CD4-positive, CD25-positive, alpha-beta regulatory T cell (primary cell): ENCODE measurements at places on chromosomes 3 and 15.
A peak's percentile ranks its signal among the peaks of the same experiment; 100 is the strongest.

DNA sequence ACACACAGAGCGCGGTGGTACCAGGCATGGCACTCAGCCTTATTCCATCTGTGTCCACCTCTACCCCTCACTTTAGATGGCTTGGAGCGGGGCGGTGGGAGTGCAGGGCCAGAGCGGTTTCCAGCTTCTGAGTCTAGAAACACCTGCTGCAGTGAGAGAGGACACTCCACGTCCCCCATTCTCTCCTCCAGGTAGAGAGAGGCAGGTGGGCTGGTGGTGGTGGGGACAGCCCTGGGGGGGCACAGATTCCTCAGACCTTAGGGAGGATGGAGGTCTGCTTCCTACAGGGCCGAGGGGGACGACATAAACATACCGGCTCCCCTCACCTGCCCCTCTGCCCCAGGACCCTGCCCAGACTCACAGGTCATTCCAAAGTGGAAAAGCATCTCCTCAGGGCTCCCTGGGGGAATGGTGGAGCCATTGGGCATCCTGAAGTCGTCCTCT lies 40.4 kb downstream of the MUC20 start:
- DNase-seq = no peak

GRCh38 chr15:80596521-80596976 lies 98.6 kb upstream of the ABHD17C start:
- DNase-seq = no peak

DNA sequence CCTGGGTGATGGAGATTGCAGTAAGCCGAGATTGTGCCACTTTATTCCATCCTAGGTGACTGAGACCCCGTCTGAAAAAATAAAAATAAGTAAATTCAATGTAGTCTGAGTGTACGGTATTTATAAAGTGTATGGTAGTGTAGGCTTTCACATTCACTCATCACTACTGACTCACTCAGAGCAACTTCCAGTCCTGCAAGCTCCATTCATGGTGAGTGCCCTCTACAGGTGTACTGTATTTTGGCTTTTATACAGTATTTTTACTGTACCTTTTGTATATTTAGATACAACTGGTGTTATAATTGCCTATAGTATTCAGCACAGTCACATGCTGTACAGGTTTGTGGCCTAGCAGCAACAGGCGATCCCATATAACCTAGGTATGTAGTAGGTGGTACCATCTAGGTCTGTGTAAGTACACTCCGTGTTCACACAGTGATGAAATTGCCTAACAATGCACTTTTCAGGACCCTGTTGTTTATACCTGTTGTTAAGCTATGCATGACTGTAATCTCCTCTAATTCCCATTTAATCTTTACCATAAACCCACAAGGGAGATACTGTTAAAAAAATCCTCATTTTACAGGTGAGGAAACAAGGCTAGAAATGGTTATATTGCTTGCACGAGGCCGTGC lies 19.3 kb downstream of the CACNA1D start:
- DNase-seq = no peak

DNA sequence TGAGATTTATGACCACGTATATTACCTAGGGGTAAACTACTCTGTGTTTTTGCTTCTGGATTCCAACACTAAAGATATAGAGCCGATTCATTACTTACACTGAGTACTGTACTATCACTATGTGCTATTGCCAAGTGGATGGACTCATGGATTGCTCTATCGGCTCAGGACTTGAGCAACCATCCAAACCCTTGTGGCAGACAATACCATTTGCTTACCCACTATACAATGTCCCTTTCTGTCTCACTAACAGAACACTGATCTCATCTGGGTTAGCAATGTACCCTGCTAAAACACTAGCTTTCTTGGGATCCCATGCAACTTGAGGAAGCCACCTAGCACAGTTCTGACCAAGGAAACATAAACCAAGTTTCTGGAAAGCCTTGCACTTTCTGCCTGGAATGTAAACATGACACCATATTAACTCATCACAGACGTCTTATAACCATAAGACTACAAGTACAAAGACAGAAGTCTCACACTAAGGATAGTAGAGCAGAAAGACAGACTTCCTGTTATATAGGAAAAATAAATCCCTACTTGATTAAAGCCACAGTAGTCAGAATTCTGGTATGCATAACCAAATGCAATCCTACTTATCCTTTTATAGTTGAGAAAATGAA lies 38.6 kb downstream of the HACD2 start:
- DNase-seq = no peak

DNA sequence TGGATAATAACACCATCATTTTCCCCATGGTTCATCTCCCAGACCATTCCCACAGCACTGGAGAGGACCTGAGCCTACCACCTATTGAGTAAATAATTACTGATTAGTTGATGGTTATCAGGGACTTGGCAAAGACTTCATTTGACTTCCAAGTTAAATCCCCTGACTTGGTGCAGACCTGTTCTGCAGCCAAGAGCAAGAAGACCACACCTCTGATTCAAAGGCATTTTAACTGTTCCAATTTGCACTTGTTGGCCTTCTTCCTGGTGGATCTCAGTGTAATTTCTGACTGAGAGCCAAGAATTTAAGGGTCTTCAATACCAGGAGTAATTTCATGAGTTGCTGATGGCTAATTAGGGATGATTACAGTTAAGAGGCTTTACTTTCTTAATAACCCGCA lies 24.0 kb downstream of the THSD4 start:
- DNase-seq = no peak

GRCh38 chr3:194840661-194841514 lies 155.2 kb downstream of the FAM43A start:
- DNase-seq = no peak

DNA sequence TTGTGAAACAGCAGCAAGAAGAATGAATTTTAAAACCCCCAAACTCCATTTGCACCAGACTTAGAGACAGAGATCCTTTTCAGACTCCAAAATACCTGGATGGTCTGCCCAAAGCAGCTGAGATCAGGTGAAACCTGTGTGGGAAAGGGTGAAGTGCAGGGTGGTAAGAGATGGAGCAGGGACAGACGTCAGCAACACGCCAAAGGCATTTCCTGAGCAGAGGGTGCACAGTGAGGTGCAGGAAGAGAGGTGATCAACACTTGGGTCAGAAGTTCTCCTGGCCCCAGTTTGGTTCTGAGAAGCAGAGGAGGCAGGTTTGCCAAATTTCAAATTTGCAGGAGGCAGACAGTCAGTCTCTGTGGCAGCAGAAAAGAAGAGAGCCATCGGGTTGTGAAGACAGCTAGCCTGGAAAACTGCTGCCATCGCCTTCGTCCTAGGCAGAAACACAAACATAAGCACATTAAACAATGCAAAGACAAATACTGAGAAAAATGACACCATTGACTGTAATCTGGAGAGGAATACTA lies 9.8 kb downstream of the CCR4 start:
- peak; percentile 50 for DNase-seq

- no peak for DNase-seq
These were observed 24.8 kb downstream of the TYRO3 start for GRCh38 chr15:41583795-41584194.

DNA sequence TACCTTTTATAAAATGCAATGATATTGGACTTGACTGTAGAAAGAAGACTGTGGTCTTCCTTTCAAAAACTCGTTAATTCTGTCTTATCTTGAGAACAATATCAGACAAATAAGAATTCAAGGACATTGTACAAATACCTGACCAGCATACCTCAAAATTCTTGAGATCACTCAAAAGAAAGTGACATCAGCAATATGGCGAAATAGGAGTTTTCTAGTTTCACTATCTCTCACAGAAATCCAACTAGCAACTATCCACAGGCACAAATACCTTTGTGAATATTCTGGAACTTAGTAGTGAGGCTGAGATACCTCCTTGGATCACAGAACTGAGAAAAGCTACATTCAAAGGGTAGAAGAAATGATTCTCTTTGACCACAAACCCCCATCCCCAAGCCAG lies 419.7 kb downstream of the ZNF385D start:
- DNase-seq = no peak

- no peak for DNase-seq
These were observed 1103.1 kb downstream of the ROBO2 start for GRCh38 chr3:78143000-78143399.
